ENCODE measurements at places on chromosomes 5 and 9.

- no peak for DNase-seq
These were observed 208.0 kb downstream of the PARP8 start for GRCh38 chr5:50874306-50875001.

DNA sequence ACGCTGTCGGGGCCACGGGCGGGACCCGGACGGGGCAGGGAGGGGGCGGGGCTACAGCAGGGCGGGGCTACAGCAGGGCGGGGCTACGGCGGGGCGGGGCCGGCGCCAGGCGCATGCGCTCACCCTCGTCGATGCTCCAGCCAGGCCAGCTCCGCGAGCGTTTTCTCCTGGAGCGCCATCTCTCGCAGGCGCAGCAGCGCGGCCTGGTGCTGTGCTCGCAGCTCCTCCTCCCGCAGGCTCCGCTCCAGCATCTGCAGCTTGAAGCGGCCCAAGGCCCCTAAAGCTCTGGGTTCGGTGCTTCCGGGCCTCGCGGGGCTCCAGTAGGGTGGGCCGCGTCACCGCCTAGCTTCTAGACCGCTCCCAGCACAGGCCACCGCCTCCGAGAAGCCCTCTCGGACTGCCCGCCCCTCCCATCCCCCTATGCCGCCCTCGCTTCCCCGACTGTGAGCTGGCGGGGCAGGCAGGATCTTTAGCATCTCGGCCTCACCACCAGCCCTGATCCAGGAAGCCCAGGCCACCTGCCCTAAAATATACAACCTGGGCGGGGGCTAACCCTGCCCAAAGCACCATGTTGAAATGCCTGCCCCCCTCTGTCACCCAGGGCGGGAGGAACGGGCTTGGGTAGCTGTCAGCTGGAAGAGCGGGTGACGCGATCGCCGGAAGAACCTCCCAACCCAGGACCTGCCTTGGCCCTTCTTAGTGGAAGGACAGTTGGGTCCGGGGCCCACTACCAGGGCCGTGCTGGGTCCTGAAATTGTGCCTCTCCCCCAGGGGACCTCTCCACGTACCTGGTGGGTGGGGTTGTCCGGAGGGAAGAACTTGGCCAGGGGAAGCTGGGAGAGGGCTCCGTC lies 21.9 kb upstream of the QSOX2 start:
- DNase-seq, result peak; percentile 78

GRCh38 chr5:159609359-159609758 lies 279.1 kb upstream of the IL12B start:
- DNase-seq, result no peak

DNA sequence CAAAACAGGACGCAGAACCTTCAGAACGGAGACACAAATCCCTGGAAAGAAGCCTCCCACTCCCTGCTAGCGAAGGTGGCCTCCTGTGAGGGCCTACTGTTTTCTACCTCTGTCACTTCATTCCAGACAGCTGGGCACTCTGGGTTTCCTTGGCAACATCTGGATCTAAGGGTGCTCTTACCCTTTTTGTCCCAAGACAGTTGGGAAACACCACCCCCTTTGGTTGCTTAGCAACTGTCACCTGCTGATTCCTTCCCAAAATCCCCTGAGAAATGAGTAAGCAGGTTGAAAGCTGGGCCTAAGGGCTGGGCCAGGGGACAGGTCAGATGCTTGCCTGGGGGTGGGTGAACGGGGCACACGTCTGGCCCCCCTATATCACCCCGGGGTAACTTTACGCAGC lies 29.4 kb downstream of the NANS start:
- DNase-seq, result no peak

DNA sequence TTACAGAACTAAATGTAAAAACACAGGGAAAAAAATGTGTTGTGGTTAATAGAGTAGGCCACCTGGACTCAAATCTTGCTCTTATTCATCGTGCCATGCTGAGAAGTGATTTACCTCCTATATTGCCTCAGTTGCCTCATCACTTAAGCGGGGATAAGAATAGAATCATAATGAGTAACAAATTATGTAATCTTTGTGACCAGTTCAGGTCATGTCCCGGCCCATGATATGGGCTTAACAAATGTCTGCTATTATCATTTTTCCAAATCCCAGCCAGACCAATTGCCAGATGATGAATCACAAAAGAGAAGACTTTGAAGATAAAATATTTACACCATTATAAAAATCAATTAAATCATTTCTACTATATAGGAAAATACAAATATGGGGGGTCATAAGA lies 89.8 kb downstream of the CDH6 start:
- no peak for DNase-seq

DNA sequence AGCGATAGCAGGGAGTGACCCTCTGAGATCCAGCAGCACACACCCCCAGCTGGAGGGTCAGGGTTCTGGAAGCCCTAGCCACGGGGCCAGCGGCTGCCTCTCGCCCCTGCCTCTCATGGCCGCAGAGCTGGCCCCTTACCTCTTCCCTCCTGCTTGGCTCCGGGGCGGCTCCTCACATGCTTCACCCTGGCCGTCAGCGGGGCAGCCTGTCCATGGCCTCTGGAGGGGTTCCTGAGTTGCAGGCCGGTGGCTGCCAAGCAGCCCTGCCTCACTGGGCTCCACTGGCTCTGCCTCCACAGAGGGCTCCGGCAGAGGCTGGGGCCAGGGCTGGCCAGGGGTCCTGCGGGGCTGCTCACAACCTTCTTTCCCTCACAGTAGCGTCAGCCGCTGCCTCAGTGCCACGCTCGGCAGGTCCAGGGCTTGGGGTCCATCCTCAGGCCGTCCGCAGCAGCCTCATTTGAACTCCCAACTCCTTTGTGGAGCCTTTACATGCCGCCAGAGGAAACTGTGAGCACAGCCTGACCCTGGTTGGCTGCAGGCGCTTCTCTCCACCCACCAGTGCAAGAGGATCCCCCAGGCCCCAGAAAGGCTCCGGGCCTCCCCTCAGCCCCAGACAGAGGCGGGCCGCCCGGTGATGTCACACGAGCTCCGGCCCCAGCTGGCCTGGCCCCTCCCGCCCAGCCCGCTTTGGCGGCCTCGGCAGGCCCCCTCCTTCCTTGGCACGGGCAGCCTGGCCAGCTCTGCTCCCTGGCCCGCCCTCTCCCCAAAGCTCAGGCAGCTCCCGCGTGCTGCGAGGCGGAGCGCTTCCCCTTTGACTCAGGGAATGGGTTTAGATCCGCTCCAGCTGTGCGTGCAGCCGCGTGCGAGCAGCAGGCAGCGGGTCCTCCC lies at the start of gene ANGPTL2:
Gene ANGPTL2, minus strand, starts transcription at position 460 of the 888 bp plus-strand sequence. CDS start 13,904 bp downstream, outside the sequence.
- DNase-seq, result no peak

GRCh38 chr5:152412129-152412528 lies 7.0 kb upstream of the NMUR2 start:
- no peak for DNase-seq

DNA sequence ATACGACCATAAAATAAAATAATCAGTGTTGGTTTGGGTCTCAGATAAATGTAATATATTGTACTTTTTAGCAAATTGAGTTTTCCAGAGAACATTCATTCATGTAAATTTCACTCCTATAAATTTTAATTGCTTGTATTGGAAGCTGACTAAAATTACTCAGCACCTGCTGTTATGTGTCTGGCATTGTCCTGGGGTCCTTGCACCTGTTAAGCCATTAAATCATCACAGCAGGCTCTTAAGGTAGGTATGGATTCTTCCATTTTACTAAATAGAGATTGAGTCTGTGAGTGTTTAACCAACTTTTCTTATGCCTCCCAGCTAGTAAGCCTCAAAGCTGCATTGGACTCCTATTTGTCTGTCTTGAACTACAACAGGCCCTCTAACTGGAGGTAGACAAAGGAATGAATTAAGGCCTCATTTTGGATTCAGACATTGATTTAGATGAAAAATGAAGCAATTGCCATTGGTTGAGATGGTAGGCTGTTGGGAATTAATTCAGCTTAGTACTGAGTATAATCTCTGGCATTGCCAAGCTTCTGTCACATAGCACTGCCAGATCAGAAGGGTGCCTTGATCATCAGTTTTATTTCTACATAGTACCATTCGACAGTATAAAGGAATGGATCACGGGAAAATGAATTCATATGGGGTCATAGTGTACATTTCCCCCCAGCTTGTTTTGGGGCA lies 78.9 kb downstream of the PARP8 start:
- no peak for DNase-seq

DNA sequence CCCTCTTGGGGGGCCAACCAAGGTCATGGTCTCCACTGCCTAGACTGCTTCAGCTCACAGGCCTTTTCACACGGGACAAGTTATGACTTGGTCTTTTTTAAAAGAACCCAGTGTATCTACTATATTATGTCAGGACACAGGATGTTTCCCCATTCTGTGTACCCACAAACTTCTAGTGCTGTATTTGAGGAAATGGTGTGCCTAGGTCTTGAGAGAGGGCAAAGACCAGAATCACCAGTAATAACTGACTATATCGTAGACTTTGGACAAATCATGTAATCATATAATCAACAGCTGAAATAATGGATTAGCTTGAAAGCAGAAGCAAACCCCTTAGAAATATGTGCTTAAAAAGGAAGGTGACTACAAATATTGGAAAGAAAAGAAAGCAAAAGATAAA lies 133.3 kb downstream of the ARL15 start:
- DNase-seq, result no peak

GRCh38 chr5:66967826-66968262 lies 228.8 kb downstream of the CD180 start:
- no peak for DNase-seq

- DNase-seq, result no peak
These were observed 235.5 kb downstream of the SLIT3 start for GRCh38 chr5:169065400-169065799.

GRCh38 chr9:70514273-70514672 lies 99.8 kb upstream of the KLF9 start:
- DNase-seq, result no peak

GRCh38 chr9:4463824-4464223 lies 26.4 kb upstream of the SLC1A1 start:
- DNase-seq, result no peak

DNA sequence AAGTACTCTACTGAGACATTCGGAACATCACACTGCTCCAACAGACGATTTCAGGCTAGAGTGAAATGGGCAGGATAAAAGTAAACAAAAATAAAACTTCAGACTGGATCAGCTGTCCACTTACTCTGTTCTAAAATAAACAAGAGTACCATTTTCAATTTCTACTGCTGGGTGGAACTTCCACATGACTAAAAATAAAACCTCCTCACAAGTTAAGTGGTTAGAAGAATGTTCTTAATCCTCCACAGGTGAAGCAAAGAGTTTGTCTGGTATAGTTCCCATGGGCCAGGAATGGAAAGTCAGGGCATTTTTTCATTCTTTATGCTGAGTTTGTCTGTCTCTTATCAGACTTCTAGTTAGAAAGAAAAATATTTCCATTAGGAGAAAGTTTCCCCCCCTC lies 15.7 kb downstream of the NUDT12 start:
- no peak for DNase-seq

DNA sequence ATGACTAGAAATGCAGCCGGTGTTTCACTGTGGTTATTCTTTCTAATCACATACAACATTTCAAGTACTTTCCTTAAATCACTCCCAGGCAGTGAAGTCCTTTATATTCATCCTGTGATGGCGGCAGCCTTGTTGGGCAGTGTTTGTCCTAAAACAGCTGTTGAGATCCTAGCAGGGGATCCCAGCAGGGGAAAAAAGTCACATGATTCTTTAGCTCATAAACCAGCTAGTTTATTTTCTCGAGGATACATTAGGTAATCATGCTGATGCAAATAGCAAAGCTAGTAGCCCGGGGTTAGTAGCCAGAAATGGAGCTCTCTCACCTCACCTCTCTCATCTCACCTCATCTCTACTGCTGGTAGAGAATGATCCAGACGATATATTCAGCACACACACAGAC lies 70.5 kb downstream of the FOXD1 start:
- no peak for DNase-seq

DNA sequence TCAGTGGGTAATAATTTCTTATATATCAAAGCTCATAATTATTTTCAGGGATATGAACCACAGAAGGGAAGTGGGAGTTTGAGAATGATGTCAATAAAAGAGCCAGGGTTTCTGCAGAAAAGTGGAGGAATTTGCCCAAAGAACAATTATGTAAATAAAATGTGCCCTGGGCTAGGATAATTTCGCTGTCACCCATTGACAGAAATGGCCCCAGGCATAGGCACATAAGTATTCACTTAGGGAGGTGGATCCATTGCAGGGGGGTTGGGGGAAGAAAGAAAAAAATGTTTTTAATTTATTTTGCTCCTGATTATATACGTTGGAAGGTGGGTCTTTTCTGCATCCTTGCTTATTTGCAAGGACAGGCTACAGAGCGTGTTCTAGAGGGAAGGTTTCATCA lies 135.1 kb upstream of the IRX2 start:
- no peak for DNase-seq

DNA sequence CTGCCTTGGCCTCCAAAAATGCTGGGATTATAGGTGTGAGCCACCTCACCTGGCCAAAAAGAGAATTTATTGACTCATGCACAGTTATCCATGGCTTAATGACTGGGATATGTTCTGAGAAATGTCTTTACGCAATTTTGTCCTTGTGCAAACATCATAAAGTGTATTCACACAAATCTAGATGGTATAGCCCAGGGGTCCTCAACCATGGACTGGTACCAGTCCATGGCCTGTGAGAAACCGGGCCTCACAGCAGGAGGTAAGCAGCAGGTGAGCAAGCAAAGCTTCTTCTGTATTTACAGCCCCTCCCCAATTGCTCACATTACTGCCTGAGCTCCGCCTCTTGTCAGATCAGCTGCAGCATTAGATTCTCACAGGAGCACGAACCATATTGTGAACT lies 12.4 kb upstream of the SIL1 start:
- no peak for DNase-seq

DNA sequence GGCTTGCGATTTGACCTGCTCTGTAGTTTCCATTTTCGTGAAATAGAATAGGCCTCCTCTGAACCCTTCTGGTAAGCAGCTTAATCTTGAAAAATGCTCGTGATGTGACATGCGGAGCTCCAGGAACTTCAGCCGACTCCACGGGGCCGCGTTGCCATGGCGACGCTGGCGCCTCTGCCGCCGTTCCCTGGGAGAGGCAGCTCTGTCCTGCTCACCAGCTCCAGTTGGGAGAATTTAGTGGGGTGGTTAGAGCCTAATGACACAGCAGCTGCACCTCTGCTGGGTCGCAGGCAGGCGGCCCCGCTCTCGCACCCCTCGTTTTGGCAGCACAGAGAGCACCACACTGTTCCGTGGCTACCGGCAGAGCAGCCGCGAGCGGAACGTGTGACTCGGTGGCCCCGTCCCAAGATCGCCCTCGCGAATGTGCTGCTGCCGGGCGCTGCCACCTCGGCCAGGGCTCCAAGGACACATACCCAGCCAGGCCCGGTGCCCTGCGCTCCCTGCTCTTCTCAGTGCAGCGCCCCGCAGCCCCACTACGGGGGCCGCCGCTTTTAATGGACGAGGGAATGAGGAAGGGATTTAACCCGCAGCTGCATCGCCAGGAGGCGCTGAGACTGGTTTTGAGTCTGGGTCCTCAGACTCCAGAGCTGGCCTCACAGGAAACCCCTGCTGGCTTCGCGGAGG lies 131.2 kb upstream of the LMX1B start:
- no peak for DNase-seq

- no peak for DNase-seq
These were observed 113.4 kb downstream of the FBN2 start for GRCh38 chr5:128424646-128425045.

DNA sequence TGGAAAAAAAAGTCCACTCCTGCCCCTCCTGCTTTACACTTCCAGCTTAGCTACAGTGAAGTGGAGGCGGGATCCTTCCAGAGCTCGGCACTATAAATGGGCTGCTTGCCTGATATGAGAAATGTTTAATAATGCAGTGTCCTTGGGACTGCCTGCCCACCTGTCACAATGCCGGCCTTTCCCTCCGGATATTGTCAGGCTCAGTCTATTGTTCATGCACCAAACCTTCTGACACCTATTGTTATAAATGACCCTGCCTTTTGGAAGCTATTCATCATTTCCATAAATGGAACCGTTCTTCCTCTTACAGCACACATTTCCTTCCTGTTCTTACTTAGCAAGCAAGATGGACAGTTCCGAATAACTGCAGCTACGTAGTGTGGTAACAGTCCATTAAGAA lies 146.3 kb downstream of the DMAC1 start:
- no peak for DNase-seq

All from activated T-helper 1 cell treated with anti-CD3 and anti-CD28 coated beads, Interleukin-2, amount 50 U/mL, for 16 hours (primary cell).